MCF 10A (cell line): ENCODE measurements at places on chromosomes 6 and 20.

GRCh38 chr6:76014626-76015530 lies 57.6 kb downstream of the IMPG1 start:
- H3K27me3 ChIP-seq = no peaks in the 10 kb centered on the region
- H3K36me3 ChIP-seq = no peaks in the 10 kb centered on the region
- H3K4me3 ChIP-seq = no peak overlapping the region
- DNase-seq = no peak

- no peaks in the 10 kb centered on the region for H3K36me3 ChIP-seq
- DNase-seq = no peak
- no peaks in the 10 kb centered on the region for H3K27me3 ChIP-seq
Observed at GRCh38 chr6:147648916-147649315, 140.4 kb downstream of the SAMD5 start.

GRCh38 chr6:166655251-166655650 lies 28.2 kb upstream of the RPS6KA2 start:
- no peak for DNase-seq
- H3K4me1 ChIP-seq = no peaks in the 10 kb centered on the region
- H3K27me3 ChIP-seq = peaks cover 17% of the 10 kb centered on the region
- no peaks in the 10 kb centered on the region for H3K36me3 ChIP-seq
- H3K27ac ChIP-seq = no peak overlapping the region
- no peak overlapping the region for H3K4me3 ChIP-seq

GRCh38 chr6:90467546-90467945 lies 119.3 kb downstream of the MAP3K7 start:
- no peaks in the 10 kb centered on the region for H3K27me3 ChIP-seq
- H3K4me1 ChIP-seq = peaks cover 46% of the 10 kb centered on the region
- no peak overlapping the region for H3K27ac ChIP-seq
- H3K4me3 ChIP-seq = no peak overlapping the region

DNA sequence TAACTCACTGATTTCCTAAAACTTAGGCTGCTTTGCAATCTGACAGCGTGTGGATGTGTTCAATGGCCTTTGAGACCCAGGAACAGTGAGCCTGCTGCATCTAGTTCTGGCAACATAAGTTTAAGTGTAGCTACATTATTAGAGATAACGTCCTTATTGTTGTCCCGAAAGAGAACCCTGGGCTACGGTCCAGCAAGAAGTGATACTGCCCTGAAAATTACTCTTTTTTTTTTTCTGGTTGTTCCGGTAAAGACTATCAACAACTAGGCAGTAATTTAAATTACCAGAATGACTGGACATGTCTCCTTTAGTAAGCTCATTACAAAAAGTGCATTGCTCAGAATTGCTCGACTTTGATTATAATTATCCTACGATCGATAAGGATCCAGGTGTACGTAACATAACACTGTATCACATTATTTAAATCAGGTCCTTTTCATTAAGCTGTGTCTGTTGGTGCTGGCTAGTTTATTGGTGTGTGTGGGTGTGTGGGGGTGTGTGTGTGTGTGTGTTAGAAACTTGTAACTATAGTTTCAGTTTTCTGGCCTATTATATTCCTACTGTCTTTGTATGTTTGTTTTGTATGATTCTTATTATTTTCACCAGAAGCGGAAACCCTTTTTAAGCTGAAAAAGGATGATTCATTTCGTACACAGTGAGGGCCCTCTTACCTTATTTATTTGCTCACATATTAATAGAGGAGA lies 3.0 kb downstream of the TSHZ2 start:
- H3K36me3 ChIP-seq = peaks cover 7% of the 10 kb centered on the region
- no peaks in the 10 kb centered on the region for H3K27me3 ChIP-seq
- DNase-seq = no peak
- H3K4me3 ChIP-seq = peak overlapping the region; percentile 92
- H3K4me1 ChIP-seq = peaks cover 37% of the 10 kb centered on the region

- no peaks in the 10 kb centered on the region for H3K4me1 ChIP-seq
- peak overlapping the region; percentile 27 for H3K27ac ChIP-seq
- no peak overlapping the region for H3K4me3 ChIP-seq
- peaks cover 73% of the 10 kb centered on the region for H3K36me3 ChIP-seq
Observed at GRCh38 chr6:89793586-89793985, 26.0 kb downstream of the MDN1 start.

GRCh38 chr20:47701612-47702011 lies 83.7 kb downstream of the SULF2 start:
- no peak overlapping the region for H3K4me3 ChIP-seq
- peaks cover 12% of the 10 kb centered on the region for H3K4me1 ChIP-seq
- peaks cover 81% of the 10 kb centered on the region for H3K36me3 ChIP-seq

DNA sequence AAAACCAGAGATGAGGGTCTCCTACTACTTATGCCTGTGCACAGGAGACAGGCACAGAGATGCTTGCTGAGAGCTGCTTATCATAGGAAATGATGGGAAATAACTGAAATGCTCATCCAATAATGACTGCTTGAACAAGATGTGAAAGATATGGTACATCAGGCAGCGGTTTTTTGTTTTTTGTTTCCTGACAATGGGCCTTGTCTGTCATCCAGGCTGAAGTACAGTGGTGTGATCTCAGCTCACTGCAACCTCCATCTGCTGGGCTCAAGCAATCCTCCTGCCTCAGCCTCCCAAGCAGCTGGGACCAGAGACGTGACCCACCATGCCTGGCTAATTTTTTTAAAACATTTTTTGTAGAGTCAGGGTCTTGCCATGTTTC lies 1.2 kb upstream of the RIPOR3 start:
- H3K27me3 ChIP-seq = no peaks in the 10 kb centered on the region
- DNase-seq = no peak
- no peak overlapping the region for H3K4me3 ChIP-seq

DNA sequence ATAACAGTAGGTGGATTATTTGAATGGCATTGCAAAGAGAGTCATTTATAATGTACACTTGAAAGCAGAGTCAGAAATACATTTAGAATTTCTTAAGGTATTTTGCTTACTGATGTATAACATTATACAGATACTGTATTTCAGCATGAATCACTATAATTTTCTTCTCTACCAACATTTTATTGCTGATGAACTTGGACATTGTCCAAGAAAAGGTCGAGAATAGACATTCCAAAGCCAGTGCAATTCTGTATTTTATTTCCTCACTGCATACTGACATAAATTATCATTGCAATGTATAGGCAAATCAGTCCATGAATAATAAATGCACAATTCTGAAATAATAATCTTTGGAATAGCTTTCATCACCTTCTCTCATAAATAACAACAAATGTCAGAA lies 1420.0 kb upstream of the EYS start:
- H3K4me3 ChIP-seq = no peak overlapping the region
- no peaks in the 10 kb centered on the region for H3K27me3 ChIP-seq
- no peaks in the 10 kb centered on the region for H3K36me3 ChIP-seq
- DNase-seq = no peak
- no peak overlapping the region for H3K27ac ChIP-seq
- peaks cover 20% of the 10 kb centered on the region for H3K4me1 ChIP-seq

DNA sequence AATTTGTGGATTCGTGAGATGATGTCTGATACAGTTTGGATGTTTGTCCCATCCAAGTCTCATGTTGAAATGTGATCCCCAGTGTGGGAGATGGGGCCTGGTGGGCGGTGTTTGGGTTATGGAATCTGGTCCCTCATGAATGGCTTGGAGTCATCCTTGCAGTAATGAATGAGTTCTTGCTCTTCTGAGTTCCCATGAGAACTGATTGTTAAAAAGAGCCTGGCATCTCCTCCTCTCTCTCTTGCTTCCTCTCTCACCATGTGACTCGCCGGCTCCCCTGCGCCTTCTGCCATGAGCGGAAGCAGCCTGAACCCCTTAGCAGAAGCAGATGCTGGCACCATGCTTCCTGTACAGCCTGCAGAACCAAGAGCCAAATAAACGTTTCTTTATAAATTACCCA lies 30.5 kb upstream of the RPP40 start:
- H3K4me1 ChIP-seq = peaks cover 6% of the 10 kb centered on the region
- no peak overlapping the region for H3K4me3 ChIP-seq
- H3K27me3 ChIP-seq = no peaks in the 10 kb centered on the region
- H3K27ac ChIP-seq = no peak overlapping the region
- H3K36me3 ChIP-seq = no peaks in the 10 kb centered on the region

DNA sequence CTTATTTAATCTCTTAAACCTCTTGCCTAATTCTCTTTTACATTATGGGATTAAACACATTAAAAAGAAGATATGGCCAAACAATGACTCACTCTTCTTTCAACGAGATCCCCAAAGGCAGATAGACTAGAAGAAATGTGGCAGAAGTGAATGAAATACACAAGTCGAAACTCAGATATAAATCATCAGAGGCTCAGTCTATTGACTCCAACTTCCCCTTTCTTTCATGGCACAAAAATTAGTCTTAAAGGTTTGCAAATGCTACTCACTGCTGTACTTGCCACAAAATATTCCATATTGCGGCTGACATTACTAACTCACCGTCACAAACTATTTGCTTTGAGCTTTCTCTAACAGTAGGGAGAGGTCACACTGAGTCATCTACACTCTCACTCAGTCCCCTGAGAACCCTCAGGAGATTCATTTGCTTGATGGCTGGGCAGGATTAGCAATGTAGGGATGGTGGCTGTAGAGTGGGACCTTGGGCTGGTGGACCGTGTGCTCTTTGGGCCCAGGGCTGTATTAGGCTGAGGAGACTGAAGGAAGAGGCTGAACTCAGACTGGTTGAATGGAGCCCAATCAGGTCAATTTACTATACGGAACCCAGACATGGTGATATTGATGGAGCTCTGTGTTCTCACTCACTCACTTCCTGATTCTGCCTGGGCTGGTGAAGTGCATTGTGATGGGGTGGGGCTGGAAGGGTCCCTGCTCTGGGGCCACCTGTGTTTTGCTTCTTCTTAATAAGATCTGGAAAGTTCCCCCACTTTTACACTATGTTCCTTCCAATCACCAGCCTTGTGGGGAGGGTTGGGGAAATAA lies 42.8 kb upstream of the UBR2 start:
- no peaks in the 10 kb centered on the region for H3K36me3 ChIP-seq
- no peak overlapping the region for H3K4me3 ChIP-seq
- no peak overlapping the region for H3K27ac ChIP-seq
- peaks cover 8% of the 10 kb centered on the region for H3K4me1 ChIP-seq
- DNase-seq = peak; percentile 23
- no peaks in the 10 kb centered on the region for H3K27me3 ChIP-seq

DNA sequence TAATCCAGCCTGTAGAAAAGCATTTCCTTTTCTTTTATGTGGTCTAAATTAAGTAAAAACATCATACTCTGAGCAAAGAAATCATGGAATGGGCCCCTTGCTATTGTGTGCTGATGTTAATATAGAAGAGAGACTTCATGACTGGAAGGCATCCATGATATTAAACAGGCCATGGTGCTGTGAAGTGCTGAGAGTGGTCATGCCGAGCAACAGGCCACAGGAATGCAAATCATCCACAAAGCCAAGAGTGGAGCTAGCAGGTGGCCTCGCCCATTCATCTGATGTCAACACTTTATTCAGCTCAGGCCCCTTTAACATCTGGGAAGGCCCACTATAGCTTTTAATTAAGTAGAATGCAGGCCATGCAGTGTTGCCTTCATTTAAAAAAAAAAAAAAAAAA lies 115.2 kb upstream of the HMGCLL1 start:
- H3K4me3 ChIP-seq = no peak overlapping the region
- DNase-seq = peak; percentile 29
- H3K27ac ChIP-seq = no peak overlapping the region
- no peaks in the 10 kb centered on the region for H3K36me3 ChIP-seq

DNA sequence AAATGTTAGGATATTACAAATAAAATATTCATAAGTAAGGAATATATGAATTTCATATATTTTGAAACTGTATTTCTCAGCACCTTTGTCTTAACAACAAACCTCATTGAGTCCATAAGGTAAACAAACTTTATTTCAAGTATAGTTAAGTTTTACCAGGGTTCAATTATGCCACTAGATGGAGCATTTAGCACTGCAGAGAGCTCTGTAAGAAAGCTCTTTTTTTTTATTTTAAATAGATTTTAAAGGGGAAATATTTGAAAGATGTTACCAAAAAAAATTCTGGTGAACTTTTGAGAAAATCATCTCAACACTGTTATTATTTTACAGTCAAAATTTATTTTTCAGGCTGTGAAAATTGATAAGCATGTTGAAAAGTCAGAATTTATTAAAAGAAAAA lies 955.2 kb upstream of the EYS start:
- H3K27me3 ChIP-seq = no peaks in the 10 kb centered on the region
- no peaks in the 10 kb centered on the region for H3K4me1 ChIP-seq
- H3K4me3 ChIP-seq = no peak overlapping the region
- no peaks in the 10 kb centered on the region for H3K36me3 ChIP-seq
- H3K27ac ChIP-seq = no peak overlapping the region

GRCh38 chr6:34393191-34393965 lies 909 bp upstream of the NUDT3 start:
- no peaks in the 10 kb centered on the region for H3K27me3 ChIP-seq
- no peak overlapping the region for H3K4me3 ChIP-seq
- H3K36me3 ChIP-seq = no peaks in the 10 kb centered on the region

DNA sequence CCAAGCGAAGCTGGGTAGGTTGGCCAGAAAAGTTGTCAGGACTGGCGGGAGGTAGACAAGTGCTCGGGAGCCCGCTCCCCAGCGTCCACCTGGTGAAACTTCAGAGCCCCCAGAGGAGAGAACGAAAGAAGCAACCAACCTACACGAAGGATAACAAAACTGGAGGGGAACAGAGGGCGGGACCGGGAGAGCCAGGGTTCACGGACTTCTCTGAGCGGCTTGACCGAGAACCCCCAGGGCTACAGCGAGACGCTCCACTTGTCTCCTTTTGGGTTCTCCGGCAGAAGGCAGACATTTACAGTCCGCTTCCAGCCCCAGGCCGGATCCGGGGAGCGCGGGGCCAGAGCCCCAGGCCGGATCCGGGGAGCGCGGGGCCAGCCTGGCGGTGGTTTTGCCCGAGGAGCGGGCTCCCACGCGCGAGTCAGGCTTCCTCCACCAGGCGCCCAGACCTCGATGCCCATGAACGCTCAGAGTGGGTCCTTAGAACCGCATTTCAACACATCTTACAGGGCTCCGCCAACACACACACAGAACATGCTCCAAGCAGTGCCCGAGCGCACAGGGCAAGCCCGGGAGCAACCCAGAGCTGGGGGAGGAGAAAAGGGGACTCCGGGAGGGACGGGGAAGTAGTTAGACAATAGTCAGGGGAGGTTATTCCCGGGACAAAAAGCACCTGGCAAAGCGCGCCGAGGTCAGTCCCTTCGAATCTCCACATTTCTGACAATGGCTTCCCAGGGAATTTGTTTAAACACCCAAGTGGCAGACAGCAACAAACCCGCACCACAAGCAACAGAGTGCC lies 1.1 kb downstream of the PTPRK start:
- peak; percentile 68 for DNase-seq
- peaks cover 25% of the 10 kb centered on the region for H3K4me1 ChIP-seq
- H3K4me3 ChIP-seq = peak overlapping the region; percentile 97
- H3K27ac ChIP-seq = peak overlapping the region; percentile 97
- no peaks in the 10 kb centered on the region for H3K27me3 ChIP-seq
- no peaks in the 10 kb centered on the region for H3K36me3 ChIP-seq
